CD4-positive, alpha-beta T cell treated with Interleukin-1 beta for 1 hour (primary cell): ENCODE measurements at places on chromosomes 3 and 15.

GRCh38 chr3:103601666-103602065 is 1166.9 kb downstream of the ZPLD1 start:
- DNase-seq: no peak

- no peak for DNase-seq
Measured at GRCh38 chr3:175267121-175267531, 408.0 kb downstream of the NAALADL2 start.

GRCh38 chr3:69199942-69200341 is 77.5 kb upstream of the LMOD3 start:
- DNase-seq: no peak

GRCh38 chr3:65939801-65940246 is 98.9 kb downstream of the MAGI1 start:
- DNase-seq: no peak

DNA sequence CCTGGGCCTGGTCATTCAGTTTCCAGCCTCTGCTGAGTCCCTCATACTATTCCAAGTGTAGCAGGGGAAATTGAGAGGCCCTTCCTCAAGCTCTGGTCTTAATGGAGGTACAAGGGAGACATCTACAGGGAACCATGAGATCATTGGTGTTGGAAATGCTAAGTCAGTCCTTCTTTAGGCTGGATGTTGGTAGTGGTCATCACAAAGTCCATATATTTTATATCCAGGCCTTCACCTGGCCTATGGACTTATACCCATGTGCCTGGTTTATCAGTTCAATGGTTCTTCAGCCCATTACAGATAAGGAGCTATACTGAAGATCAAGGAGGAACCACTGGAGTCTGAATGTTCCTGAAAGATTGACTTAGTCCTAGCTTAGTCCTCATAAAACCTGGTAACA is 135.0 kb downstream of the STAG1 start:
- DNase-seq: no peak

DNA sequence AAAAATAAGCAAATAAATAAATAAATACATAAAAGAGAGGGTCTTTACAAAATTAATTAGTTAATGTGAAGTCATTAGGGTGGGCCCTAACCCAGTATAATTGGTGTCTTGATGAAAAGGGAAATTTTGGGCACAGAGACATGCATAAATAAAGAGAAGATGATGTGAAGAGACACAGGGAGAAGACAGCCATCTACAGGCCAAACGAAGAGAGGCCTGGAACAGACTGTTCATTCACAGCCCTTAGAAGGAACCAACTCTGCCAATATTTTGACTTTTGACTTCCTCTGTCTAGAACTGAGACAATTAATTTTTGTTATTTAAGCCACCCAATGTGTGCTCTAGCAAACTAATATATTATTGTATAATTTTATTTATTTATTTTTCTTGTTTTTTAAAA is 29.6 kb upstream of the SELENOK start:
- peak; percentile 3 for DNase-seq
